Amniotic epithelial cell (primary cell): ENCODE measurements at places on chromosomes 7 and 10.

DNA sequence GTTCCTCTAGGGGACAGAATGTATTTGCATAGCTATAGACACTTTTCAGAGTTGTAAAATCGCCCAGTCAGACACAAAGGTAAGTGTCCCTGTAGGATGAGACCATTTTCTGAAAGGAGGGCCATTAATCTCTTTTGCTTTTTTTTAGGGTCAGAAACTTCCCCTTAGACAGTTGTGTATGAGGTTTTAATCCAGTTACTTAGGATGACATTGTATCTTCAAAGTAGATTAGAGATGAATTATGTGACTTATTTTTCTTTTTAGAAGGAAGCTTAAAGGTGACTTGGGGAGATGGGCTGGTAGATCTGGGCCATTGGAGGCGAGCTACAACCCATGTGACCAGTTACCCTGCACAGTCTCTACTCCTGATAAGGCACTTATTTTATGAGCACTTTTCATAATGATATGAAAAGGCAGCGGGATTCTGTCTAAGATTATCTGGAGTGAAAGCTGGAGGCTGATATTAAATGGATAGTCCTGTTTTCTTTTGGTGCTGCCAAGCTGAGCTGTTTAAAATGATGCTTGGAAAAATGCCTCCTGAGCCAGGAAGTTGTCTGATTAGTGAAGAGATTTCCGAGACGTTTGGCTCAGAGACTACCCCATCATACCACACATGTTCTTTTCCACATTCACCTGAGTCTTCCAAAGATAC, 264.3 kb downstream of the AUTS2 start:
- no peak for DNase-seq

- no peak for DNase-seq
Measured at GRCh38 chr7:68038621-68039314, 1042.1 kb downstream of the TYW1 start.

- DNase-seq, result no peak
Measured at GRCh38 chr7:126362746-126363145, 890.0 kb downstream of the GRM8 start.

GRCh38 chr10:112409755-112410154, 35.8 kb downstream of the ACSL5 start:
- no peak for DNase-seq

DNA sequence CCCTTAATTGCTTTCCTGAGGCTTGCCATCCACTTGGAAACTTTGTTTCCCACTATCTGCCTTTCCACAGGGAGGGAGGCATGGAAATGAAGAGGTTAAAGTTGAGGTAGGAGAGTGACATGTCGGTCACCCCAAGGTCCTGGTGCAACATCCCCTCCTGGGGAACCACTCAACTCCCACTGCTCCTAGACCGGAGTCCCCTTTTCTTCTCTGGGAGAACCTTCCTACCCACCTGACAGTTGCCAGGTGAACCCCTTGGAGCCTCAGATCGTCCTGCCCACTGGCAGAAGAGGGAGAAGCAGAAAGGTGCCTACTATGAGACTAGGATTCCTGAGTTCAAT, 21.7 kb downstream of the IMPDH1 start:
- DNase-seq, result no peak

DNA sequence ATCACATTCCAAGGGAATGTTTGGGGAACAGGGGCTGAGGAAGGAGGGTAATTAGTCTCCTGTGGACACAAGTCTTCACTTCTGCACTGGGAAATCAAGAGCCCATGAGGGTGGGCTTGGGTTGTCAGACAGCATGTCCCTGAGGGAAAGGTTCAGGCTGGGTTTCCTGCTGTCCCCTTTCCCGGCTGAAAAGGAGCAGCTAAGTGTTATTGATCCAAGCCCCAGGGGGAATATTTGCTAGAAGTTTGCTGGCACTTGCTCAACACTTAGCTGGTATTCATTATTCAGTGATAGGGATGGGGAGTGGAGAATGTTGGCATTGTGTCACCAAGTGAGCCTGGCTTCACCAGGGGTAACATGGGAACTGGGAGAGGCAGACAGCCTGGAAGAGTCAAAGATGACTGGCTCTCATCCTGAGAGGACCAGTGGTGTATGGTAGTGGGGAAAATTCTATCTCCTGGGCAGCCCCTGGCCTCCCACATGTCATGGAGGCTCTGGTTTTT, 344.4 kb upstream of the PODXL start:
- no peak for DNase-seq

DNA sequence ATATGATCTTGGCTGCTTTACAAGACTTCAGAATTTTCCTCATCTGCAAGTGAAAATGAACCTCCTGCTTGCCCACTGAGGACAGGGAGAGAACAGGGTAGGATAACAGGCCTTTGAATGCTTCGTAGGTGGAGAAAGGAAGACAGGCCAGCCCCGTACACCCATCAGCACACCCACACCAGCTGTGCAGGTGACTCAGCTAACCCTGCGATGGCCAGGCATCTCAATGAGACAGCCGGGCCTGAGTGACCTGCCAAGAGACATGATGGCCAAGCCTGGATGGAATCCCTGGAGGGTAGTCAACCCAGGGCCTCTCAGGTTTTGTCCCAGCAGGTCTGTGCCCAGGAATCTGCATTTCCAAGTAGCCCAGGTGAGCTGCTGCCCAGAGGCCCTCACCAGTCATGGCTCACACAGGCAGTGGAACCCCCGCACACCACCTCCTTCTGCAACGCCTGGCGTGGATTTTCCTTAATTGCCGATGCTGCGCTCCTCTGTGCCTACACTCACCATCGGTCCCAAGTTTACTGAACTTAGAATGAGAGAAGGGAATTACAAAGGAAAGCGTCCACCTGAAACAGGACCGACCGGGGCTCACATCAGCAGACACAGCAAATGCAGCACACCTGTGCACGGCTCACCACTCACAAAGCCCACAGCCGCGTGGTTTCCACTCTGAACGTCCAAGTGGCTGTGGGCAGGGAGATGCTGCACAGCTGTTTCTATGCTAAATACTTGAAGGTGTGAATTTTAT, 163.7 kb downstream of the DIP2C start:
- no peak for DNase-seq

DNA sequence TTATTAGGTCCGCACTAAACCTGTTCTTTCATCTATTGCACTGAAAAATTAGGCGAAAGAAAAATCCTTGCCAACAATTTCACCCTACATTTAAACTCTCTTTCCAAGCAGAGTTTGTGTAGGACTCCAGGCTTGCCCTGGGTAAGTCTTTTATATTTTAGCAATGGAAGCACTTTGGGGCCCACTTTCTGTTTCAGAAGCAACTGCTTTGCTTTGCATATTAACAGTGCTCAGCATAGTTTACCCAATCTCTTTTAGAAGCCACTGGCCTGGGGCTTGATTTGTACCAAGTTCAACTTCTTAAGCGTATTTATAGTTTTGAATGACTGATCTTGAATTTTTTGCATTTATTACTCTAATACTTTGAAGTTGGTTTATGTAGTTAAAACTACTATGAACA, 78.8 kb upstream of the MDFIC start:
- DNase-seq, result no peak

DNA sequence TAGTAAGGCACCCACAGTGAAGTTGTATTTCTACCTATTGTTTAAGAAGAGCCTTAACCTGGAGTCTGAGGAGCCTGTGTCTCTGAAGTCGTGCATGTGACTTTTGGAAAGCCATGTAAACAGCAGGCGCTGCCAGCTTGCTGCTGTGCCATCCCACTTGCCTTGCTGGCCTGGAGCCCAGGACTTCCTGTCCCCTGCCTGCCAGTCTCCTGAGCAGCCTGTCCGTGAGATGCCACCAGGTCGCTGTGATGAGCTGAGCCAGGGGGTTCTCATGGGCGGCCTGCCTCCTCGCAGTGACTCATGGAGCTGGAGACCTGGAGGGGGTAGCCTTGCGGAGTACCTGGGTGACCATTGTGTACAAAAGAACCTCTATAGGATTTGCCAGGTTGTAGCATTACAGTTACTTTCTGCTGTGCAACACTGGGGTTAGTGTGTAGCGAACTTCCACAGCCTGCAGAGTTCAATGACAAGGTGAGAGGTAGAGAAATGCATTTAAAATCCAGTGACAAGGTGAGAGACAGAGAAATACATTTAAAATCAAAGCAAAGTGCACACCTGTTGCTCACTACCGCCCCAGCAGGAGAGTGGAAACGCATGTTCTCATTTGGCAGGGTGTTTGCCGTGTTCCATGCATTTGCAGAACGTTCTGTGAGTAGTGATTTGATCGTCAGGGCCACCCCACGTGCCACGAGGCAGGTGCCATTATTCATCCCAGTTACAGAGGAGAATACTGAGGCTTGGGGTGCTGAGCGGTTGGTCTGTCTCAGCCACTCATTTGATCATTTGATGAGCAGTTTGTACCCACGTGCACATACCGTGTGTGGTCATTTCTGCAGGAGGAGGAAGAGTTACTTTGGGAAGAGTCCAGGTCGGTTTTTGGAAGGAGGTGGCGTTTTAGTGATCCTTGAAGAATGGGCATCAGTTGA, 36.6 kb upstream of the BHLHA15 start:
- no peak for DNase-seq

- DNase-seq, result peak; percentile 78
Measured at GRCh38 chr7:137996386-137996851, 5.5 kb downstream of the CREB3L2 start.

- no peak for DNase-seq
Measured at GRCh38 chr7:141550386-141551093, 670 bp upstream of the AGK start.

- peak; percentile 37 for DNase-seq
Measured at GRCh38 chr7:94244760-94245159, 149.9 kb upstream of the COL1A2 start.

GRCh38 chr7:47688311-47689100, 106.6 kb upstream of the TNS3 start:
- no peak for DNase-seq

GRCh38 chr10:110657973-110658691, 14.0 kb downstream of the RBM20 start:
- no peak for DNase-seq

- DNase-seq, result peak; percentile 99
Measured at GRCh38 chr7:471866-472639, 47.6 kb downstream of the PDGFA start.

DNA sequence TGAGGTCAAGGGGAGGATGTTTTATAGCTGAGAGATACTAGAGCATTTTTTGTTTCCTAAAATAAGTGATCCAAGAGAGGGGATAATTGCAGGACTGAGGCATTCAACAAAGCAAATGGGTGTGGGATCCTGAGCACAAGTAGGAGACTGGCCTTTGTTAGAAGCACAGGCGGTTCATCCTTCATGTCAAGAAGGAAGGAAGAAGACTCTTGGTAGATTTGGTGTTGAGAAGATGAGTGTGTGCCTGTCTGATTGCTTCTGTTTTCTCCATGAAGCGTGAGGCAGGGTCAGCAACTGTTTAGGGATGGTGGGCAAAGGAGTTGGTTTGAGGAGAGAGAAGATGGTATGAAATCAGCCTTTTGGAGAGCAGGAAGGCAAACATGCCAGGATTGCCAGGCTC, 27.6 kb downstream of the STRIP2 start:
- no peak for DNase-seq

- DNase-seq, result no peak
Measured at GRCh38 chr7:7439564-7439963, 96.1 kb downstream of the COL28A1 start.

DNA sequence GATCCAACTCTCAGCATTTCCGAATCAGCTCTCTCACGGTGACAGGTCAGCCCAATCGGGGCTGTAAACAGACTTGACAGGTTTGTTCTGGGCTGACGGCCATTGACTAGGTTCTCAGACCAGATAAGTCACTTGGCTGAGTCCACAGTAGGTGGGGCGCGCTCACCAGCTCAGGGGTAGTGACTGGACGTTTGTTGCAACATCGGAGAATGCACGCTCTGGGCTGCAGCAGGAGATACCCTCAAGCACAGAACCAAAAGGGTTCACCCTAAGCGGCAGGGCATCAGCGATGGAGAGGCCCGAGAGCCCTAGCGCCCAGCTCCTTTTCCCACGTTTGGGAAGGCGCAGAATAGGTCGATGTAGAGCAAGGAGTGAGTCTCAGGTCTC, 1.8 kb downstream of the KLLN start:
- peak; percentile 92 for DNase-seq

- no peak for DNase-seq
Measured at GRCh38 chr10:124830445-124830844, 28.8 kb downstream of the ABRAXAS2 start.

GRCh38 chr7:32039000-32039756, 31.0 kb downstream of the PDE1C start:
- DNase-seq, result no peak

- DNase-seq, result peak; percentile 19
Measured at GRCh38 chr7:155291045-155291530, 6.6 kb upstream of the INSIG1 start.

GRCh38 chr7:2785071-2785500, 59.0 kb downstream of the GNA12 start:
- no peak for DNase-seq

GRCh38 chr7:75756991-75757676, 14.9 kb downstream of the CCL26 start:
- peak; percentile 46 for DNase-seq

- peak; percentile 88 for DNase-seq
Measured at GRCh38 chr10:89327803-89328441, at the start of gene IFIT3. Gene IFIT3 (plus strand): TSS chr10:89327997. CDS start chr10:89328074, 77 bp downstream.

- DNase-seq, result peak; percentile 25
Measured at GRCh38 chr7:52956379-52956915, 79.0 kb upstream of the POM121L12 start.

DNA sequence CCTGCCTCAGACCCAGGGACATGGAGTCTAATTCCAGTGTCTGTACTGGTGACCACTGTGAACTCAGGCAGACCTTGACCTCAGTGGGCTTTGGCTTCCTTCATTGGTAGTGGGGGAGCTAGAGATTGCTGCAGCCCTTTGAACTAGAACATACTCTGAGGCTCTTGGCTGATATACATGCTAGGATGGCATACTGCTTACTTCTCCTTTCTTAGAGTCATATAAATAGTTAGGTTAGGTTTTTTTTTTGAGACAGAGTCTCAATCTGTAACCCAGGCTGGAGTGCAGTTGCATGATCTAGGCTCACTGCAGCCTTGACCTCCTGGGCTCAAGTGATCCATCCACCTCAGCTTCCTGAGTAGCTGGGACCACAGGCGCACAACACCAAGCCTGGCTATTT, 49.7 kb downstream of the TMEM178B start:
- DNase-seq, result no peak

DNA sequence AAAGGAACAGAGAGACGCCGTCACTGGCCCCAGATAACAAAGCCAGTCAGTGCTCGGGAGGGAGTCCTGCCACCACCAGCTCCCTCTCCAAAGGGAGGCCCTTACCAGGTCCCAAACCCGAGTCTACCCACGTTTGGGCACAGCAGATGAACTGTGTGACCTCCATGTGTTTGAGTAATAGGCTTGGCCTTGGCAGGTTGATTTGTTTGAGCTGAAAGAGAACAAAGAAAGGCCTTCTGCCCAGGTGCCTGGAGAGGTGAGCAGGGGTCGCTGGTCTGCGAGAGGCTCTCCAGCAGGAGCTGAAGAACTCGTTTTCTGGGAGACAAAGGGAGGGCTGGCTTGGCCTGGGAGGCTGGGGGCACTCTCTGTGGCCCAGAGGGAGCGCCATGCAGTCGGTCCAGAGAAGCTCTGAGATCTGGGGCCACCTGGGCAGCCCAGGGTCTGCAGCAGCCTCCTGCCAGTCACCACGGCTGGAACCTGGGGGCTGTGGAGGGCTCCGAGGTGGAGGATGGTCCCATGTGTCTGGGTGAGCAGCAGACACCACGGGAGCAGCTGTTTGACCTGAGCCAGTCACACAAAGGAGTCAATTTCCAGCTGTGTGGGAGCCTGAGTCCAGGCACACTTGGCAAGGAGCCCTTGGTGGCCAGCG, 99.7 kb downstream of the PAXIP1 start:
- DNase-seq, result no peak

GRCh38 chr10:69835875-69836730, 34.4 kb downstream of the COL13A1 start:
- DNase-seq, result no peak

- no peak for DNase-seq
Measured at GRCh38 chr10:71090330-71090729, 122.0 kb upstream of the UNC5B start.

GRCh38 chr7:44195889-44196288, 4.9 kb upstream of the YKT6 start:
- DNase-seq, result no peak
